ENCODE measurements at places on chromosomes 13 and 19. TPM values are rescaled to one million over a fixed set of nuclear protein-coding genes. Genes with fewer than 3 reads are reported as not detected.

DNA sequence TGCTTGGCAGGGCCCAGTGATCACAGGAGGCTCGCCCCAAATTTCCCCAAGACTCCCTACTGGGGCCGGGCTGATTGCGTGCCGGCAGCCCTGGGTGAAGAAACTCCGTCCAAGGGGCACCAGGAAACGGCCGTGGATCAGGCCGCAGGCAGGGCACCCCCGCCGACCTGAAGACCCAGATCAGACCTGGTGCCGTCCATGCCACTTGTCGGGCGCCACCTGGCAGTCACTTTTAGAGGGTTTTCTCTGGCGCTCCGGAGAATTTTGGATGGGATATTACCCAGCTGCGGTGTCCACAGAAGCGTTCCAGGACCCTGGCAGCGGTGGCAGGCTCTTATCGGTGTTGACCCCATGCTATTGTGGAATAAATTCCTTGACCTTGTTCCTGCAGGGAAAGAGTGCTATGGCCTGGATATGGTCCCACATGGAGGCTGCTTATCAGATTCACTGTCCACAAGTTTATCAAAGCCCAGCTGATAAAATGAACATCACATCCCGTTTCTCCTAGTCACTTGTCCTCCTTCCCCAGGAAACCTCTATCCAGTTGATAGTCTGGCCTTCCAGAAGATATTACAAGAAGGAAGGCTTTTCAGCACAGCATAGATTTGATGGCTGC lies 38.2 kb downstream of the IGFL2 start:
- no peaks in the 10 kb centered on the region for H3K4me1 ChIP-seq
- no peak for DNase-seq
- no peak overlapping the region for H3K4me3 ChIP-seq
- no peak overlapping the region for H3K27ac ChIP-seq
- no peaks in the 10 kb centered on the region for H3K36me3 ChIP-seq
- H3K27me3 ChIP-seq: peaks cover 10% of the 10 kb centered on the region

GRCh38 chr13:40016953-40017660 lies 361.6 kb downstream of the COG6 start:
- no peaks in the 10 kb centered on the region for H3K27me3 ChIP-seq
- no peaks in the 10 kb centered on the region for H3K4me1 ChIP-seq
- H3K36me3 ChIP-seq: no peaks in the 10 kb centered on the region

Gene THSD1
- total RNA-seq: 0.20 TPM

Gene ESD
- 98.5 TPM for total RNA-seq

Gene CELF5
- total RNA-seq: 0.11 TPM

Data from CD8-positive, alpha-beta memory T cell (primary cell).